ENCODE measurements at places on chromosomes 16 and 17.

DNA sequence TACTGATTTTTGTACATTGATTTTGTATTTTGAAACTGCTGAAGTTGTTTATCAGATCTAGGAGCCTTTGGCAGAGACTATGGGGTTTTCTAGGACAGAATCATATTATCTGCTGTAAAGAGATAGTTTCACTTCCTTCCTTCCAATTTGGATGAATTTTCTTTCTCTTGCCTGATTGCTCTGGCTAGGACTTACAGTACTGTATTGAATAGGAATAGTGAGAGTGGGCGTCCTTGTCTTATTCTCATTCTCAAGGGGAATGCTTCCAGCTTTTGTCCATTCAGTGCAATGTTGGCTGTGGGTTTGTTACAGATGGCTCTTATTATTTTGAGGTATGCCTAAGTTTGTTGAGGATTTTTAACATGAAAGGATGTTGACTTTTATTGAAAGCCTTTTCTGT lies 290.1 kb downstream of the MAP2K4 start:
- no peak for DNase-seq

DNA sequence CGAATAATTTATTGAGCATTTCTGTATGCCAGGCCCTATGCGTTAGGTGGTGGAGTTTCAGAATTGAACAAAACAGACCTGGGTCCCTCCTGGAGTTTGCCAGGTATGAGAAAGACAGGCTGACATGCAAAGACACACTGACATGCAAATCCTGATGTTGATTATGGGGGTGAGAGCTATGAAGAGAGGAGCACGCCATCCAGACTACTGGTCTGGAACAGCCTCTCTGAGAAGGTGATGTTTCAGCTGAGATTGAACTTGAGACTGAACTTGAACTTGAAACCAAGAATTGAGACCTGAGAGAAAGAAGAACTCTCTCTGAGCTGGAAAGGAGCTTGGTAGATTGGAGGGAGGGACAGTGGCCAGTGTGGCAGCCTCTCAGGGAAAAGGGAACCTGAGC lies 14.2 kb upstream of the CACNG4 start:
- no peak for DNase-seq

- no peak for DNase-seq
Measured at GRCh38 chr17:21352221-21352980, 23.8 kb upstream of the KCNJ12 start.

DNA sequence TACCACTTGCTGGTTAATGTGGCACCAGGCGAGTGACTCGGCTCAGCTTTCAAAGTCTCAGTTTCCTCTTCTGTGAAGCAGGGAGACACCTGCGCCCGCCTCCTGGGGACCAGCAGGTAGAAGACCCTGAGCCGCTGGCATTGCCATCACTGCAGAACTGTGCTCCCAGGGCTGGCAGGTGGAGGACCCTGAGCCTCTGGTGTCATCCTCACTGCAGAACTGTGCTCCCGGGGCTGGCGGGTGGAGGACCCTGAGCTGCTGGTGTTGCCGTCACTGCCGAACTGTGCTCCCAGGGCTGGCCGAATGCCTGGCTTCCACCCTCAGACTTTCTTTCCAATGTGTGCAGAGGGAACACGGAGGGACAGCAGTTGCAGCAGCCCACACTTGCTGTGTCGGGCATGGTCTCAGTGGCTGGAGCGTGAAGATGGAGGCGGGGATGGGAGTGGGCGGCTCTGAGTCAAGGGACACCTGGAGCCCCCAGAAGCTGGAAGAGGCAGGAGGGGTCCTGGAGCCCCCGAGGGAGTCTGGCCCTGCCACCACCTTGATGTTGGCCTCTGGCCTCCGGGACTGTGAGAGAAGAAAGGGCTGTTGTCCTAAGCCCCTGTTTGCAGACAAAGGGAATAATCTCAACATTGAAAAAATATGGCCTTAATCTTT lies 75.8 kb upstream of the METTL9 start:
- no peak for DNase-seq

- DNase-seq, result no peak
Measured at GRCh38 chr16:89080196-89080853, 13.3 kb upstream of the ACSF3 start.

GRCh38 chr17:56149266-56150036 lies 3.8 kb upstream of the ANKFN1 start:
- DNase-seq, result no peak

DNA sequence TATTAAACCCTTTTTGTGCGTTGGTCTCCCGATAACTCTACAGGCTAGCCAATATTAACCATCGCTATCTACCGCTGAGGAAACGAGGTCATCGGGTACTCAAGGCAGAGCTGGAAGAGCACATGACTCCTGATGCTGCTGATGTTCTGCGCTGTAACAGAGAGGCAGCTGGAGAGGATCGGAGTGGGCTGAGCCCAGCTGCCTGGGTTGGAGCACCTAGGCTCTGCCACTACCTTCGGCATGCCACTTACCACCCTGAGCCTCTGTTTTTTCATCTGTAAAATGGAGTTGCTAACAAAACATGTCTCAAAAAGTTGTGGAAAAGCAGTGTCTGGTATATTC lies 432 bp upstream of the SLC46A1 start:
- DNase-seq, result no peak

DNA sequence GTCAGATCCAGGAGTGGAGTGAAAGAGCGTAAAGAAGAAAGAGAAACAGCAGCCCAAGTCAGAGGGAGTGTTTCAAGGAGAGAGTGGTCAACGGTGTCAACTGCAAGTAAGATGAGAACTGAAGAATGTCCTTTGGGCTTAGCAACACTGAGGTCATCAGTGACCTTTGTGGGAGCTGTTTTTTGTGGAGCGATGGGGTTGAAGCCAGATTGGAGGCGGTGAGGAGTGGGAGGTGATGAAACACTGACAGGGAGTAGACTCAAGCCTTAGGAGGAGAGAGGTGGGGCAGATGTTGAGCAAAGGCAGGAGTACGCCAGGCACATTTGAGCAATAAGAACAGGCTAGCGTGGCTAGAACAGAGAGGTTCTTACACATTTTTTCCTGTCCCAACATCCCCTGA lies 103.7 kb upstream of the GNAO1 start:
- DNase-seq, result no peak
